ENCODE measurements at places on chromosomes 3 and 15.

DNA sequence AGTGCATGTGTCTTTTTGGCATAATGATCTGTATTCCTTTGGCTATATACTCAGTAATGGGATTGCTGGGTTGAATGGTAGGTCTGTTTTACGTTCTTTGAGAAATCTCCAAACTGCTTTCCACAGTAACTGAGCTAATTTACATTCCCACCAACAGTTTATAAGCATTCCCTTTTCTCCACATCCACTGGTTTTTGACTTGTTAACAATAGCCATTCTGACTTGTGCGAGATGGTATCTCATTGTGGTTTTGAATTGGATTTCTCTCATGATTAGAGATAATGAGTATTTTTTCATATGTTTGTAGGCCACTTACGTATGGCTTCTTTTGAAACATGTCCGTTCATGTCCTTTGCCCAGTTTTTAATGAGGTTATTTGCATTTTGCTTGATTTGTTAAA is 117.7 kb downstream of the CHCHD4 start:
- no peak for DNase-seq

DNA sequence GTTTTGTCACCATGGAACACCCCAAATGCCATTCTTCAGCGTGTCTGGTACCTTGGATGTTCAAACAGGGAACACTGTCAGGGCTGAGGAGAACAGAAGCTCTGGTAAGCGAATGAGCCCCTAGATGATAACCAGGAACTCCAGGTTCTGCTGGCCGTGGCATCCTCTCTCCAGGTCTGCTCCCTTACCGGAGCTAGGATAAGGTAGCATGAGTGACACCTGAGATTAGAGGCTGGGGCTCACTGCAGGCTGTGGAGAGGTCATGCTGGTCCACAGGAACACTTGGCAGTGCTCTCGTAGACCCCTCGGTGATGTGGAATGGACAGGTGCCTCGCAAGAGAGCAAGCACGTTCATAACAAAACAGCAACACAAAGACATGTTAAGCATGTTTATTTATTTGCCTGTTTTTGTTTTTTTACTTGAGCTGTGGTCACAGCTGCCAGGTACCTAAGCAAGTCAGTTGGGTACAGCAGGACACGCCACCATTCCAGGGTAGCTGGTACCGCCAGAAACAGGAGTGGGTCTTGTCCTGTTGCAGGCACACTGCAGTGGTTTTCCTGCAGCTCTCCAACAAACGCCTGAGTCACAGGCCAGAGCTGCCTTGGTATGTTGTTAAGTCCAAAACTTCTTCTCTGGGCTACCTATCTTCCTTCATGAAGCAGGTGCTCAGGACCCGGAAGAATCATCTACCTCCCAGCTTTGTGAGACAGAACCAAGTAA is 4.6 kb downstream of the RBM15B start:
- DNase-seq: no peak

- no peak for DNase-seq
These were observed 8.5 kb downstream of the BAHD1 start for GRCh38 chr15:40449275-40449674.

DNA sequence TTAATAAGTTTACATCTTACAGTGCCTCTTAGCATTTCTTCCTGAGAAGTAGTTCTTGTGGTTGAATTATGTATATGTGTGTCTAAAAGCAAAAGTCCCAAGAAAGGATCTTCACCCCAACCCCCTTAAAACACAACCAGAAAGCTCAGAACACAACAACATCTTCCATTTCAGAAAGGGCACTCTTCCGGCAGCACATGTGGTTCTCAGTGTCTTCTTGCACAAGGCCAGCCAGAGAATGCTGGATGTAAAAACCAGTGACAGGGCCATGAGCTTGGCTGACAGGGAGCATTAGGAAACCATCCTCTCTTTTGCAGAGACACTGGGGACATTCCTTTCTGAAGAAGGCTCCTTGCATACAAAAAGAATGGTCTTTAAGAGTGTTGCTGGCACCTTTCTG is 45.0 kb downstream of the EEFSEC start:
- no peak for DNase-seq

DNA sequence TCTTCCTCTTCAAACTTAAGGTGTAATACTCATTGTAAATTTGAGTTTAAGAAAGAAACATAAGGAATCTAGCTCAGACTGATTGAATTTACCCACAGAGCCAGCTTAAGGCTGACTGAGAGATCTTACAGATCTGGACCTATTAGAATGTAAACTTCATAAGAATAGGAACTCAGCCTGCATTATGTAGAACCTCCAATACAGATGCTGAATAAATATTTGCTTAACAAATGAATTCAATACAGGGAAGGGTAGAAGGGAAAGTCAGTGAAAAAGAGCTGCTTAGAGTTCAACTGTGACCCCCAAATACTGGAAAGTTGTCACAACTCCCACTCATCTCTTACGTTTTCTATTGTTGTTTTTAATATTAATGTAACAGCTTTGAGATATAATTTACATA is 11.5 kb downstream of the KPNA4 start:
- no peak for DNase-seq

- no peak for DNase-seq
These were observed 273.9 kb downstream of the ROBO2 start for GRCh38 chr3:77313843-77314242.

- no peak for DNase-seq
These were observed 13.1 kb downstream of the RSL24D1 start for GRCh38 chr15:55183679-55184078.

DNA sequence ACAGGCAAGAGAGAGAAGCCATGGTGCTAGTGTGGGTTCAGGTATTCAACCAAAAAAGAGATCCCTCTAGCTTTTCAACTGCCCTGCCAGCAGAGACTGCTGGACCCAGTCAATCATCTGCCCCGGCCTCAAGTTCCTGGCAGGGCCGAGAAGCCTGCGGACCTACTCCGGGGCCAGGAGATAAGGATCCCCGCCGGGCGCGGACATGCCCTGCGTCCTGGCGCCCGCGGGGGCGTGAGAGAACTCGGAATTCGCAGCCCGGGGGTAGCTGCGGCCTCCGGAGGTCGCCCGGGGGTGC is 821 bp upstream of the MAGI1 start:
- no peak for DNase-seq

DNA sequence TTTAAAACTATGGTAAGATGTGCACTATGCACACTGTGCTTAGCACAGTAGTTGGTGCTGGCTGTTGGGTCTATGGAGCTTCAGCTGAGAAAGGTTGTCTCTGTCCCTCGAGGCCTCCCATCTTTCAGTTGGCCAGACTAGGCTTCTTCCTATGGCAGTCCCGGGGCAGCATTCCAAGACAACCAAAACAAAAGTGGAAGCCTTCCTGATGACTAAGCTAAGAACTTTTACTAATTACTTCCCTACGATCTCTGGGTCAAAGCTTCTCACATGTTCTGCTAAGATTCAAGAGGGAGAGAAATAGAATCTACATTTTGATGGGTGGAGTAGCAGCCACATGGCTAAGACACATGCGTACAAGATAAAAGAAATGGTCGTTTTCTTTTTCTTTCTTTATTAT is 342.8 kb downstream of the TUSC7 start:
- no peak for DNase-seq

- DNase-seq: no peak
These were observed 40.7 kb upstream of the MKRN3 start for GRCh38 chr15:23524816-23525215.

DNA sequence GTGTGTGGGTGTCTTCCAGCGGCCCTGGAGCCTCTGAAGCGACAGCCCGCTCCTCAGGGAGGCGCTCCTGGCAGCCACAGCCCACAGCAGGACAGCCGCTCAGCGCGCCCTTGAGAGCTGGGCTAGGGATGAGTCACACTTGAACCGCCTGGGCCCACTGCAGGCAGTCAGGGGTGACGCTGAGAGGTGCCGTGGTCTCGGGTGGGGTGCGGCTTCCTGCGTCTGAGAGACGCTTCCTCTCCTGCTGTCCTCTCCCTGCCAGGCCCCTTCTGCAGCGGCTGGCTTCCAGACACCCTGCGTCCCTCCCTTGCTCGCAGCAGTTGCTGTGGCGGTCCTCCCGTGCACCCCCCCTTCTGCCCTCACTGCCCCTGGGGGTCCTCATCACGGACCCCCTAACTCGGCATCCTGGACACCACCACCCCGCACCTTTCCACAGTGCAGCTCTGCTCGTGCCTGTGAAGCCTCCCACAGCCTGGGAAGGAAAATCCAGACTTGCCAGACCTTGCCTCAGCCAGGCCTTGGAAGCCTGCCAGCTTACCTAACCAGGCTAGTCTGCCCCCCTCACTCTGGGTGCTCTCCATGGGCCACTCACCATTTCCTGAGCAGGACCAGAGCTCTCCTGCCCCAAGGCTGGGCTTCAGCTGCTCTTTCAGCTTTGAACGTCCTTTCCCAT is 1.1 kb upstream of the SPTBN5 start:
- peak; percentile 55 for DNase-seq

DNA sequence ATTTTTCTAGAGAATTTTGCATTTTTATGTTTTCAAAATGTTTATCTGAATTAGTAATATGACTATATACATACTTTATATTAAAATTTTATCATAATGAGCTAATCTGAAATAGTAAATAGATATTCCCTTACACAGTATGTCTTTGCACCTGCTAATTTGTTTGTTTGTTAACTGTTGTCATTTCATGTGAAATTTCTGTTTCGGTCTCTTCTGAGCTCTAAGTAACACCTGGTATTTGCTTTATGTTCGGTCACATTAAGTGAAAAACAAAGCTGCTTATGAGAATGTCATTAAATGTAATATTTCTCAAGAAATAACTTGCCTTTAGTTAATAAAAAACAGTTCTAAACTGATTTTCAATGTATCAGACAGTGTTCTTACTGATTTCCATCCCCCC is 61.1 kb downstream of the FNDC3B start:
- DNase-seq: no peak

Data from activated CD8-positive, alpha-beta memory T cell treated with anti-CD3 and anti-CD28 coated beads for 48 hours (primary cell).